ENCODE measurements at places on chromosomes 5 and 9.

DNA sequence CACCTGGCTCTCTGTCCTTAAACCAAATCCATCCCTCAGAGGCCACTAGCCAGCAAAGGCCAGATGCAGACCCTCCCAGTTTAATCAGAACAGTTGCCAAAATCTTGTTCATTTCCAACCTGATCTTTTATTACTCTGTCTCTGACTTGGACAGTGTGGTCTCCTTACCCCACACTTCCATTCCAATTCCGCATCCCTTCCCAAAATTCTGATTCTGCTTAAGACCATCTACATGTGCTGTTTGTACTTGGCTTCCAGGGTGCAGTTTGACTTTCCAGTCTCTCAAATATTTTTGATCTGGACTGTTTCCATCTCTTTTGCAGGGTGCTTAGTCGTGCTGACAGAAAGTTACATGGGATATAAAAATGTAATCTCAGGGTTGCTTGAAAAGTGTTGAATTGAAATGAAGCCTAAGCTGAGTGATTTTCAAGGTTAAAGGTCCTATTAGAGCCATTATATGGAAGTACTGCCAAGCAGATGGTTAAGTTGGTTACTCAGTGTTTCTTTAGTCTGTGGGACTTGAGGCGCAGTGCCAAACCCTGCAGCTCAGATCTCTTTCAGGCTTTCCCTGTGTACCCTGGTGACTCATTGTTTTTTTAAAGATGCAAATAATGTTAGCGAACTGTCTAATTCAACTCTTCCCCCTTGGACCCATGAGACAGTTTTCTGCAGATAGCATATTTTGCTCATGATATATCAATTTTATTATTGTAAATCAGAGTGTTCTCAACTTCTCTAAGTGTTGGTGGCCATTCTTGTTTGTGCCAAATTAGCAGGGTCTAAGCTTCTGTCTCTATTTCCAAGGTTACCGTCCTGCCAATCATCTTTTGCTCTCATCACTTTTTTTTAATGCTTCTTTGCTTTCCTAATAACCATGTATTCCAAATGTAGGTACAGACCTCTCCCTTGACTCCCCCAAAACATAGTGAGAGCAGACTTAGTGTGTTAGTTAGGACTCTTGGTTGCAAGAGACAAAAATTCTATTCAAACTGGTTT lies 18.2 kb upstream of the DCP2 start:
- peak; percentile 99 for DNase-seq

DNA sequence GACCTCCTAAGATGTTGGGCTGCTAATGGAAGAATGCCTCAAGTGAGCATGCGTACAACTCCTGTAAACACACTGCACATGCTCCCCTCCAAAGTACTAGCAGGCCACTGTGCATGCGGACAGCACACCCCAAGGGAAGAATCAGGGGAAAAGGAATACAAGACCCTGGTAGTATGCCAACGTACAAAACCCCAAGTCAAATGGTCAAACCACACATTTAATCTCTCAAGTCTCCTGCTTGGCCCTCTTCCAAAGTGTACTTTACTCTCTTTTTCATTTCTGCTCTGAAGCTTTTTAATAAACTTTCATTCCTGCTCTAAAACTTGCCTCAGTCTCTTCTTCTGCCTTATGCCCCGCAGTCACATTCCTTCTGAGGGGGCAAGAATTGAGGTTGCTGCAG lies 466.4 kb downstream of the DMRTA1 start:
- DNase-seq: no peak

- no peak for DNase-seq
Observed at GRCh38 chr5:146111409-146111808, 6.0 kb upstream of the PLAC8L1 start.

DNA sequence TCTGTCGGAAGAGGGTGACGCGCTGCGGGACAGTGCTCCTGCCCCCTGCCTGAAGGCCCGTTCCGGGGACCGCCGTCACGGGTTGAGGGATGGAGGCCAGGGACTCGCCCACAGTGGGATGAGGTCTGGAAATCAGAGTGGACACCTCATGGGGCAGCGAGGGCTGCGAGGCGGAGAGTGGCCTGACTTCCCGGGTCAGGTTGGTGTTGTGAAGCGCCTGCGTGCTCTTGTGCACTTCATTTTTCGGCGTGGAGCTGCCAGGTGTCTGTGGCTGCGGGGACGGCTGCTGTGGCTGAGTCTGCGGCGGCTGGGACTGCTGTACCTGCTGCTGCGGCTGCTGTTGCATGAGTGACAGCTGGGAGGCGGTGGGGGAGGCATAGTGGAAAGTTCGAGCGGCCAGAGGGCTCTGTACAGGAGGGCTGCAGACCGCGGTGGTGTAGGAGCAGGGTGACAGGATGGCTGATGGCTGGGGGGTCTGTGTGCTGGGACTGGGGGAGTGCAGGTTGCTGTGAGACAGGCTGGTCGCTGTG lies 434.1 kb downstream of the HCN1 start:
- DNase-seq: no peak

DNA sequence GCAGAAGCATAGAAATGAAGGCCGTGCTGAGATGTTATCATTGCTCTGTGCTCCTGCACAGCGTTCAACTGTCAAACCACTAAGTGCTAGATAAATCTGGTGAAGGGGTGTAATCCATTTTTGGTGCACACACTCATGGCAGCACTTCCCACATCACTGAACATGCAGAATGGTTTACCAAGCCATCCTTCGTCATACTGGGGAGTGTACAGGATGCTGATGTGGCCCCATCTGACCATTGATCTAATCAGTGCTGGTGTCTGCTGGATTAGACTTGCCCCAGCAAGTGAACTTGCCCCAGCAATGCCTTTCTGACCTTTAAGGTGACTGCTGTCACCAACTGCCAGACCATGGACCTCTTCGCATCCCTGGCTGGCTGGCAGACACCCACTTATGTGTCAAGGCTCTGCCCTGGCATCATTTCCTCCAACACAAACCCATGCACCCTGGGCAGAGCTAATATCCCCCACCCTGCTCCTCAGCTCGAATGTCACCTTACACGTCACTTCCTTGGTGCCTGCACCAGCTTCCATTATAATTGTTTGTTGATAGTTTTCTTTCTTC lies 4.2 kb upstream of the SEMA4D start:
- no peak for DNase-seq

GRCh38 chr5:89991592-89991991 lies 418.0 kb downstream of the CETN3 start:
- DNase-seq: no peak

GRCh38 chr9:75429531-75430475 lies 341.5 kb downstream of the OSTF1 start:
- DNase-seq: no peak

- DNase-seq: no peak
Observed at GRCh38 chr5:40976041-40976440, 66.7 kb downstream of the C7 start.

All from foreskin fibroblast (primary cell).